ENCODE measurements at places on chromosomes 13 and 19.

GRCh38 chr13:41401366-41401765 is 56.0 kb upstream of the RGCC start:
- no peak for DNase-seq

- DNase-seq: no peak
Measured at GRCh38 chr13:52827839-52828238, 20.6 kb downstream of the PCDH8 start.

DNA sequence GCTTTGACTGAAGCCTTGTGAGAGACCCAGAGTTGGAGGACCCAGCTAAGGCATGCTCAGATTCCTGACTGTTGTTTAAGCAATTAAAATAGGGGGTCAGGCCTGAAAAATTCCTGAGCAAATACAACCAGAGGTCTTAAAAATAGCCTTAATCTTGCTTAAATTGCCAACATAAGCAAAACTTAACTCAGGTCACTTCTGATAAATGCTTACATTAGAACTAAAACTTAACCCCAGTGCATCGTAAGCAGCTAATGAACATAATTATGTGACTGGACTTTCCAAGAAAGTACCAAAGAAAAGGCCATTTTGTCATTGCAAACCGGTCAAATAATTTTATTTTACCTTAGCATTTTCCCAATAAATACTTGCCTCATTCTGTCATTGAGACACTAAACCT is 294.5 kb downstream of the ENOX1 start:
- DNase-seq: no peak

- no peak for DNase-seq
Measured at GRCh38 chr13:28539625-28540286, 44.8 kb upstream of the FLT1 start.

GRCh38 chr13:39035799-39036198 is 2.1 kb downstream of the PROSER1 start:
- no peak for DNase-seq

Data from natural killer cell (primary cell).